ENCODE measurements at places on chromosomes 4 and X.

- no peak for DNase-seq
Observed at GRCh38 chr4:40316333-40316781, 18.8 kb upstream of the CHRNA9 start.

- no peak for DNase-seq
Observed at GRCh38 chr4:162706632-162707031, 460.1 kb downstream of the NAF1 start.

DNA sequence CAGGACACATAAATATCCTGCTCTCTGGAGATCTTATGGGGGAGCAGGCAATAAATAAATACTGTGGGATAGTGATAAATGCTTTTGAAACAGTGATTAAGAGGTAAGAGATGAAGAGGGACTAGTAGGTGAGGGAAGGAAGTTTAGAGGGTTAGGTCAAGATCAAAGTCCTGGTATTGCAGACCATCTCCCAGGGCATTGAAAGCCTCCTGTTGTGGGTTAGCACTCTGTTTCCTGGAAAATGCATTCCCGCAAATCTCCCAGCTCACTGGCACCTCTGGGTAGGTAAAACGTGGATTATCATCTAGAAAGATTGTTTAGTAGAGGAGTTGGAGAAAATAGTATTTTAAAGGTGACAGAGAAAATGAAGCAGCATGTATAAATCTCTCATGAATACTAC is 2.2 kb downstream of the SNX25 start:
- DNase-seq: no peak

- no peak for DNase-seq
Observed at GRCh38 chrX:129622757-129623301, 31.9 kb downstream of the APLN start.

- DNase-seq: peak; percentile 85
Observed at GRCh38 chrX:154918060-154918483, 31.9 kb downstream of the F8A1 start.

DNA sequence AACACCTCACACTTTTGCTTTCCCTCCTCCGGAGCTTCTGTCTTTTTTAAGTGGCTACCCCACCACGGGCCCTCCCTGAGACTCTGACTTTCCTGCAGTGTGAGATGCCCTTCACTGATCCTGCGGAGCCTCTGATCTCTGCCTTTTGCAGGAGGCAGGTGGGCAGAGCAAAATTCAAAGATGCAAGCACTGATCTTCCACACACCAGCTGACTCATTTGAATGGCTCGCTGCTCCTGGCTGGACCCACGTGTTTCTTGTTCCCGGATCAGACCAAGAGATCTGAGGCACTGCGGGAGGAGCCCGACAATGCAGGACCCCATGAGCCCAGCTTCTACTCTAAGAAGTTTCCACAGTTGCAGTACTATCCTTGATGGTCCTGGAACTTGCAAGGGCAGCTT is 1607.9 kb upstream of the TENM3 start:
- no peak for DNase-seq

DNA sequence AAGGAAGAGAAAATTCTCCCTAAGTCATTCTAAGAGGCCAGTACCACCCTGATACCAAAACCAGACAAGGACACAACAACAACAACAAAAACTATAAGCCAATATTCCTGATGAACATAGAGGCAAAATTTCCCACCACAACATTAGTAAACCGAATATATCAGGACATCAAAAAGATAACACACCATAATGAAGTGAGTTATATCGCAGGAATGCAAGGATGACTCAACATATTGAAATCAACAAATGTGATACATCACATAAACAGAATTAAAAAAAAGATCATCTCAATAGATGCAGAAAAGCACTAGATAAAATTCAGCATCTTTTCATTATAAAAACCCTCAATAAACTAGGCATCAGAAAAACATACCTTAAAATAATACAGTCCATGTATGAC is 1844.4 kb upstream of the PCDH10 start:
- DNase-seq: no peak

All from DMS53 (cell line).